NCI-H1694 (cell line): ENCODE measurements at places on chromosomes 6 and 20.

DNA sequence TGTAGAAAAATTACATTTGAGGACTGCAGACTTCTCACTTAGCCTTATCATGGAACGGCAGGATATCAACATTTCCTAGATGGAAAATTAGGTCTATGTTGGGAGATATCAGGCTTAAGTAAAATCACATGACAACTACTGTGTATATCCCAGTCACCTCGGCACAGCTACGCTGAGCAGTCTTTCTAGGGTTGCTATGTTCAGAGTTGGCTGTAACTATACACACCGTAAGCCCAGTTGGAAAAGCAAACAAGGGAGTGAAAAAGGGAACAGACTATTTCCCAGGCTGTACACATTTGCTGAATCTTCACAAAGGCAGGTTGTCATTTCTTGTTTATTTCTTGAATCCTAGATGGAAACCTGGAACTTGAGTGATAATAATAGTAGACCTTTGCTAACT, 80.7 kb upstream of the PTPRK start:
- no peak for DNase-seq

DNA sequence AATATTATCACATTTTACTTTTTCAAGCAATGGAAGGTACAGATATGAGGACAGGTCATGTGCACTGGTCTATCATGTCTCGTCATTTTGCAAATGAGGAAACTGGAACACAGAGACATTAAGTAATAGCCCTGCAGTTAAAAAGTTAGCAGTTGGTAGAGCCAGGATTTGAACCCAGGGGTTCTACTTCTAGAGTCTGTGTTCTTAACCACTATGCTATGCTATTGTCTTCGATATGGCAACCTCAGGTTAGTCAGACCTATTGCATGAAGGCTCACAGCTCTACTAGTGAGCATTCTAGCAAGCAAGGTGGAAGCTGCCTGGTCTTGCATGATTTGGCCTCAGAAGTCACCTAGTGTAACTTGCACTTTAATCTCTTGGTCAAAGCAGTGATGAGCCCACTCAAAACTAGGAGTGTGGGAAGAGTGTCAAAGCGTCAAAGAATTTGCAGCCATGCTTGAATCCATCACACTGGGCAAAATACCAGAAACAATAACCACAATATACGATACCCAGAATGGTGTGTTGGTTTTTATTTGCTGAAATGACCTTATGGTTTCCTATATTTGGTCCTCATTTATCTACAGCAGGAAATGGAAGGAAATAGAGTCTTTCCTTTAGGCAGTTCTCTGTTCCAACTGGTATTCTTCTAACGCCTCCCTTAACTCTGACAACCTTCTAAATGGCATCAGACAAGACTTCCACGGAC, 20.4 kb upstream of the BMP2 start:
- no peak for DNase-seq

GRCh38 chr6:26170181-26170580, 83.0 kb downstream of the HFE start:
- DNase-seq = no peak

- no peak for DNase-seq
Measured at GRCh38 chr6:46011188-46012085, 4.2 kb downstream of the CLIC5 start.

DNA sequence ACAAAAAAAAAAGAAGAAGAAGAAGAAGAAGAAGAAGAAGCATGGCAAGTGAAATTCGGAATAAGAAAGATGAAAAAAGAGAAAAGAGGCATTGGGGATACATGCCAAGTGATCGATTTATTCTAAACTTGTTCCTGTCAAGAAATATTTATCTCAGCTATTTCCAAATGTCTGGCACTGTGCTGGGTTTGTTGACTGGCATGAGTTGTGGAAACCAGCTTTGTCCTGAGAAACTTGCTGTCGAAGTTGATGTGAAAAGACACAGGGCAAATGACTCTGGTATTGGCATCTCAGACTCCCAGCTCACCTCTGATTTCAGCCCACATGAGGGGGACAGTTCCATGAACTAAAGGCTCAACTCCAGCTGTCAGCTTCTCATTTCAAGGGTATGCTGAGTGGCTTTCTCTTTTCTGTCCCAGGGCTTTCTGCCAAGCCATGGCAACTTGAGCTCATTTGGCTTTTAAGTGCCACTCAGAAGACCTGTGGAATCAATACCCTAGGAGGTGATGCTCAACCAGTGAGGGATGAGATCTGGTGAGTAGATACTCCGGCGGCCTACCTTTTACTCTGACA, 253.3 kb upstream of the JAG1 start:
- no peak for DNase-seq

- DNase-seq = no peak
Measured at GRCh38 chr6:43276577-43277305, 21.3 kb upstream of the SLC22A7 start.
